ENCODE measurements at places on chromosomes 2 and 18.

DNA sequence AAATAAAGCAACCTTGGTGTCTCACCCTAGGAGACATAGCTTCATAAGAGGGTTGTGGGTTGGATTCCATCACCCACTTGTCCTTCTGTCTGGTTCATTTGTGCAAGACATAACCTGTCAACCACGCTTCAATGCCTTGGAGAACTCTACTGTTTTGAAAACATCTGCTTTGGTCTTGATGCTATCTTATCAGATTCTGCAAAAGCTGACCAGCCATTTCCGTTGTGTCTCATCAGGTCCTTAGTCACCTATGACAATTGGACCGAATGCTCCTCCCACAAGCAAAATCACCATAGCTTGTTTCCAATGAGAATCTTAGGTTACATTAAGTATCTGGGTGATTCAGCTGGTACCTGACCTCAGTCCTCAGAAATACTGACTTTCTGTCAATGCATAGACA is 35.4 kb downstream of the STAT4 start:
- peak; percentile 19 for DNase-seq

GRCh38 chr18:35099911-35100310 is 58.7 kb downstream of the MAPRE2 start:
- no peak for DNase-seq

- no peak for DNase-seq
Measured at GRCh38 chr2:120524174-120524573, 178.2 kb downstream of the INHBB start.

DNA sequence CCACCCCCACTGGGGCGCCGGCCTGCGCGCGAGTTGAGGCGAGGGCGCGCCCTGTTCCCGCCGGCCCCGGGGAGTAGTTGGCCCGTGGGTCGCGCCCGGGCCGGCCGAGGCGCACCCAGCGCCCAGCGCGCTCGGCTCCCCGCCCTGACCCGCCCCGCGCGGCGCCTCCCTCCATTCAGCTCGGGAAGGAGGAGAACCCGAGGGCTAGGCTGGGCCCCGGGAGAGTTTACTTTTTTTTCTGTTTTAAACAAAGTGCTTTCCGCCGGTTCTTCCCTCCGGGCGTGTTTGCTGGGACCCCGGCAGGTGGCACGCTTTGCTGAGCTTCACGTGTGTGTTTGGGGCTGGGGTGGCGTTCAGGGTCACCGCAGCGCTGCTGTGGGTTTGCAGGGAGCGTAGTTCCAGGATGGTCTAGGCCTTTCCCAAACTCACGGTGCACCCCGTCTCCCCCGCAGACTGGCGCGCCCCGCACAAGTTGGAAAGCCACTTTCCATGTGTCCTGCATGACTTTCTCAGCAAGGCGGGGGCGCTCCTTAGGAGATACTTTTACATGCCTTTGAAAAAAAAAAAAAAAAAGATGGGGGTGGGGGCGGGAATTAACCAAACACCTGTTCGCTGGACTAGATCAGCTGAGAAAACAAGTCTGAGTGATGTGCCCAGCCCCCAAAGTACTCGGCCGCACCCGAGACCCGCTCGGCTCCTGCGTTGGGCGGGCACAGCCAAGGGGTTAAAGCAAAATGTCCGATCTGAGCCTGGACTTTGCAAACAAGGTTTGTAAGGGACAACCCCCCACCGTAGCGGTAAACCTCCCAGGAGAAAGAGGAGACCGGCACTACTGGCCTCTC is 825 bp downstream of the ITGA6 start:
- peak; percentile 37 for DNase-seq

GRCh38 chr2:47019532-47019931 is 103.9 kb upstream of the MCFD2 start:
- no peak for DNase-seq

DNA sequence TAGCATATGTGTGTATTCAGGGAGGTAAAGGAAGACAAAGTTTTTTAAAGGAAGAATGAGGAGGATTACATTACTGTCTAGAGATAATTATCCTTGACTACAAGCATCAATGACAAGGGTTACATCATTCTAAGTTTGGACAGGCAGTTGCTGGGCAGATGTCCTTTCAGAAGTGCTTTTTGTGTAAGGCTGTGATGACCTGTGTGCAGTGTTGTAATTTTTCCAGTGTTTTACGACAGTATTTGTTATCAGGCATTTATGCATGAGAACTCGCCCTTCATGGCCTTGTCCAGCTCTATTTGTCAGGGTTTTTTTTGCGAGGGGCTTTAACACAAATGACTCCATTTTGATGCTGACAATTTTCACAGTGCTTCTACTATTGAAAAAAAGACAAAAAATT is 658.3 kb upstream of the NXPH2 start:
- DNase-seq = no peak

GRCh38 chr2:160332318-160332717 is 132.2 kb upstream of the ITGB6 start:
- DNase-seq = no peak

DNA sequence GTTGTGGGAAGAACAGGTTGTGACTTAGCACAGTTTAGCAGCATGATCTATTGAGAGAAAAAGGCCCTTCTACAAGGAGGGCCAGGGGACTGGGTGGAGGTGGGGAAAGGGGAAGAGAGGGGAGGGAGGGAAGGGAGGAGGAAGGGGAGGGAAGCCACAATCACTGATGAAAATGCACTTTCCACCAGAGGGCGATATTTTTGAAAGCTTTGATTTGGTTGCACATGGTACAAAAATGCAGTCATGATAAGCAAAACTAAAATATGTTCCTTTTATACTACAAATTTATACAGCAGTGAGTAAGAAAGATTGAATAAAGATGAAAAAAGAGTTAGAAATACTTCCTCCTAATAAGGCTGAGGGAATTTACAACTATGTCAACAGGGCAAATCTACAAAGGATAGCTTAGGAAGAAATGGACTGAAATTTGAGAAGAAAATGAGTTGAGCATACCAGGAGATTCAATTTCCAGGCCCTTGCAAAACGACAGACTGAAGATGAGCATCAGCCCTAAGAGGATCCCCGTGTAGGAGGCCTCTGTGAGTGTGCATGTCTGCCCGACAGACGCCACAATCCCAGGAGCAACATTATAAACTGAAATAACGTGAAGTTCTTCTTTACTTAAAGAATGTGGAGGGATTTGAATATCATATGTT is 17.2 kb downstream of the SH3YL1 start:
- no peak for DNase-seq

GRCh38 chr2:218517434-218518206 is 50.5 kb downstream of the USP37 start:
- no peak for DNase-seq

GRCh38 chr18:46734981-46735380 is 21.9 kb downstream of the ST8SIA5 start:
- DNase-seq = no peak

DNA sequence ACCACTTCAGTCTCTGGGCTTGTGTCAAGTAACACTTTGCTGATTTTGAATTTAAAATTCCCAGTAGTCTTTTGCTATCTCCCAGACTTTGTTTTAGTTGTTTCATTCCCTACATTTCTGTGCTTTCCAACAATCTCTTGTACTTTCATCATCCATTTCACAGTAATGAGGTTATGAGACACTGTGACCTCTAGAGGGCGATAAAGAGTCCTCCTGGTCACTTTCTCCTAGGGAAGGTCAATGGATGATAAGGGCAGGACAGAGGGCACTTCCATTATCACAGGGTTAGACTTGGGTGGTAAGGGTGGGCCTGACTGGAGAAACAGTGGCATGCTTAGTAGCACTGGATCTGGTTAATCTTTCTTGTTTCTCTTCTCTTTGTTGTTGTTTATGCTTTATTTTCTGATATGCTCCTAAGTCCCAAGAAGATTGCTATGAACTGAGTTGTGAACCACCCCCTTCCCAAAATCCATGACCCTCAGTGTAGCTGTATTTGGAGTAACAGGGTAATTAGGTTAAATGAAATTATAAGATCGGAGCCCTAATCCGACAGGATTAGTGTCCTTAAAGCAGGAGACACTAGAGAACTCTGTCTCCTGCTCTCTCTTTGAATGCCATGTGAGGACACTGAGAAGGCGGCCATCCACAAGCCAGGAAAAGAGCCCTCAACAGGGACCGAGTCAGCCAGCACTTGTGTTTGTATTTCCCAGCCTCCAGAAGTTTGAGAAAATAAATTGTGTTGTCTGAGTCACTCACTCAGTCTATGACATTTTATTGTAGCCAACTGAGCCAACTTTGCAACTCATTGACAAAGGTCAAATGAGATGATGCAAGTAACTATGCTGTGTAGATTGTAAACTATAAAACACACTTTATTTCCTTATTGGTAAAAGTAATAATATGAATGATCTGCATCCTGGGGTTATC is 779.2 kb downstream of the CNTNAP5 start:
- no peak for DNase-seq

GRCh38 chr2:85156153-85156552 is 23.0 kb downstream of the TCF7L1 start:
- no peak for DNase-seq

DNA sequence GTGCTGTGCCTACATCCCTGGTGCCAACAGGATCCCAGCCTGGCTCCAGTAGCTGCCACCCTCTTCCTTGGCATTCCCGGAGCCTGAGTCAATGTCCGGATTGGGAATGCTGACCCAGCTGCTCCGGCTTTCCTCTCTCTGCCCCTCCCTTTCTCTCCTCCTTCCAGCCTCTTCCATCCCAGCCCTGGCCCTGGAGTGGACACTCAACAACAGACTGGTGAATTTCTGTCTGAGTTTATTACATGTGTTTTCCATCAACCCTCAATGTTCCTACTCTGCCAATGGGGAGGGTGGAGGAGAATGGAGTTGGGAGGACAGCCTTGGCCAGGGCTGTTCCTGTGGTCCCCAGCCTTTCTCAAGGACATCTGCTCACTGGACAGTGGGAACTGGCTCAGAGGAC is 917 bp upstream of the PRKAG3 start:
- DNase-seq = no peak

- DNase-seq = no peak
Measured at GRCh38 chr18:47601581-47602272, 328.7 kb downstream of the SMAD2 start.

- no peak for DNase-seq
Measured at GRCh38 chr2:5507367-5507766, 184.8 kb upstream of the SOX11 start.

GRCh38 chr2:180268006-180268405 is 260.9 kb upstream of the CWC22 start:
- no peak for DNase-seq

- DNase-seq = no peak
Measured at GRCh38 chr2:46167406-46167805, 129.8 kb upstream of the EPAS1 start.

DNA sequence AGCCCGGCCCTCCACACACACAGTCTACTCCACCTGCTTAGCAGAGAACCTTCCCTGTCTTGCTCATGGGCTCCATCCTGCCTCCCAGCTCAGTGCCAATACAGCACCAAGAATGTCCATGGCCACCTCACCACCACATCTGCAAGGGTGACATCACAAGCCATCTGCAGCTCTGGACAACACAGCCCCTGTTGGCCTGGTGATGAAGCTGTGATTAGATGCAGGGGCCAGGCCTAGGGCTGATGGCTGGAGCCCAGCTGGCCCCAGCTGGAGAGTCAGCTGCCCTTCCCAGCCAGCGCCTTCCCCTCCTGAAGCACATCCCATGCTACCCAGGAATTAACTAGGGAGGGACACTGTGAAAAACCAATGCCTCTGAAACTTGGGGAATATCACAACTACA is 91.1 kb downstream of the TTC32 start:
- no peak for DNase-seq

DNA sequence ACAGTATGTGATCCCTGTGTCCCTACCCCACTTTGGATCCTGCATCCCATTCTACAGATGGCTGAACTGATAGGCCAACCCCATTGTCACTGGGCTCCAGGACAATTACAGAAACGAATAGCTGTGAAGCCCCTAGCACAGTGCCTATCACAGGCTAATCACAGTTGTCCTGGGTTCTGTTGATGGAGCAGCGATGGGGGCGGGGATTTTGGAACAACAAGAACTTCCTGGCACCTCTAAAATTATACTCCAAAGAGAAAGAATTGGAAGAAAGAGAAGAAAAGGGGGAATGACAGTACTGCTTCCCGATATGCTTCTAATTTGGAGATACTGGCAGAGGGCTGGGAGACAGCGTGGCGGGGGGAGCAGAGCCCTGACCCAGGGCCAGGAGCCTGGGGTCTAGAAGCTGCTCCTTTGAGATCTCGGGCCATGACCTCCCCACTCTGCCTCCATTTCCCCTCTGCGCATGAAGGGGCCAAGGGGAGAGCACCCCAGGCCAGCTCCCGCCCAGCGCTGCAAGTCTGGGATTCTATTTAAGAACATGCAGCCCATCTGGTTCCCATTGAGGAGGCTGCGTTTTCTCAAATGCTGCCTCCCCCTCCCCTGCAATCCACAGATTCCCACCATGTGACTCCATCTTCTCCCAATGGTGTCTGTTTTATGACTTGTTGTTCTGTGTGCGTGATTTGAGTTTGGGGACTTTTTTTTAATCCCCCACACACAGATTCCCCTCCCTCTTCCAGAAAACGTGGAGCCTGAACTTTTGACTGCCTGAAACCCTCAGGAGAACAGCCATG is 202.7 kb downstream of the CYP26B1 start:
- no peak for DNase-seq

DNA sequence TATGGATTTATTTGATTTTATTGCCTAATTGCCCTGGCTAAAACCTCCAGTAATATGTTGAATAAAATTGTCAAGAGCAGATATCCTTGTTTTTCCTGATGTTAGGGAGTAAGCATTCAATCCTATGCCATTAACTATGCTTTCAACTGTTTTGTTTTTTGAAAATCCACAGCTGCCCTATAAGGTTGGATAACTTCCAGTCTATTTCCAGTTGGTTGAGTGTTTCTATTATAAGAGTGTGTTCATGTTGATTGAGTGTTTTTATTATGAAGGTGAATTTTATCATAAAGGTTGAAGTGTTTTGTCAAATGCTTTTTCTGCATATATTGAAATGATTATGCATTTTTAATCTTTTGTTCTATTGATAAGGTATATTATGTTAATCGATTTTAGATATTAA is 149.9 kb upstream of the SCN7A start:
- no peak for DNase-seq

DNA sequence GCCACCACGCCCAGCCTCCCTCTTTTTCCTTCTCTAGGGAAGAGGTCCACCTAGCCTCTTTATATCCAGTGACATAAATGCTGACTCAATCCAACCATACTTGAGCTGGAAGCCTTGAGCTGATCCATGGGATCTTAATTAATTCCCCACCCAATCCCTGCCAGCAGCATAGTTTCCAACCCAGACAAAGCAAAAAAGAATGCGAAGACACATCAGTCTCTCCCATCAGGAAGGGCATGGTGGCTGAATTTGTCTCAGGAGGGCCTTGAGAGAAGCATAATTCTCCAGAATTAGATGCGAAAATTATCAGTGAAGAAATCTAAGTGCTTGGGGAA is 22.5 kb downstream of the CASP10 start:
- no peak for DNase-seq

- no peak for DNase-seq
Measured at GRCh38 chr2:129262934-129263333, 716.5 kb upstream of the RAB6C start.

- no peak for DNase-seq
Measured at GRCh38 chr18:34942975-34943374, 98.2 kb upstream of the MAPRE2 start.
